ENCODE measurements at places on chromosomes 16 and 17.

GRCh38 chr17:17696085-17696484, 14.8 kb downstream of the RAI1 start:
- no peak for DNase-seq

DNA sequence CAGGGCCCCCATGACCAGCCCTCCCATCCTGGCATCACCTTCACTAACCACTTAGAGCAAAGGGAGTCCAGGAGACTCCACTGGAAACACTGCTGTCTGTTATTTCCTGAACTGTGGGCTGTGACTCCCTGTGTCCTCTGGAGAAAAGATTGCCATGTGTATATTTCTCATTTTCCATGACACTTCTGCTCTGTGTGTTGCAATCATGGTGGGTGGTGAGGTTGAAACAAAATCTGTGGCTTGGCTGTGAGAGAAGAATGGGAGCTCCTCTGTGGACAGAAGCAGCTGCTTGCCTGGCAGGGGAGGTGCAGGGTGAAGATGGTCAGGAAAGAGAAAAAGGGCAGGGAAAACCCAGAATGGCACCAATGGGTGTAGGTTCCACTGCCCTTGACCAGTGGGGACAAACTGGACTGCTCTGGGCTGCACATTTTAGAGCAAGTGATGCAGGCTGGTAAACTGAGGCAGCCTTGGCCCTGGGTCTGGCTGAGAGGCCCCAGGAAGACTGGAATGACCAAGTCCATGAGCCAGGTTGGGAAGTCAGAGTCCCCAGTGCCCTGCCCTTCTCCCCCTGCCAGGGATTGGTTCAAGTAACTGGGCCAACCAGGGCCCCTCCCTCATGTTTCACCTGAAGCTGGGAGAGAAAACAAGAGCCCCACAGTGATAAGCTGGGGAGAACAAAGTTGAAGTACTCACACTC, 314.3 kb downstream of the C16orf95 start:
- DNase-seq: no peak

DNA sequence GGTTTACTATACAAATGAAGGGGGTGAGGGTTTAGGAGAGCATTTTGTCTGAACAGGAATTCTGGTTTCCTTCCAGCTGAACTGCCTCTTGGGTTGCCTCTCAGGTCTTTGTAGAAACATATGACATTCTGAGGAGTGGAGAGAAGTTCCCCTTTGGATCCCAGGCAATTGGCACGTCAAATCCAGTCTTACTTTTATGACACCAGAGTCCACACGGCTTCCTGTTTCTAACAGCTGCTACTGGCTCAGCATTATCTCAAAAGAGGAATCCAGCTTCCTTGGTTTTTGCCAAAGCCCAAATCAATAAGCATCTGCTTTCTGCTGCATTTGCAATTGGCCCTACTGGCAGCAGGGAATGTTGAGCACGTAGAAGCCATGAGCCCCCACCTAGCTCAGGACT, 97.6 kb upstream of the FAM20A start:
- no peak for DNase-seq

GRCh38 chr17:5282642-5283217, 646 bp downstream of the RABEP1 start:
- no peak for DNase-seq

DNA sequence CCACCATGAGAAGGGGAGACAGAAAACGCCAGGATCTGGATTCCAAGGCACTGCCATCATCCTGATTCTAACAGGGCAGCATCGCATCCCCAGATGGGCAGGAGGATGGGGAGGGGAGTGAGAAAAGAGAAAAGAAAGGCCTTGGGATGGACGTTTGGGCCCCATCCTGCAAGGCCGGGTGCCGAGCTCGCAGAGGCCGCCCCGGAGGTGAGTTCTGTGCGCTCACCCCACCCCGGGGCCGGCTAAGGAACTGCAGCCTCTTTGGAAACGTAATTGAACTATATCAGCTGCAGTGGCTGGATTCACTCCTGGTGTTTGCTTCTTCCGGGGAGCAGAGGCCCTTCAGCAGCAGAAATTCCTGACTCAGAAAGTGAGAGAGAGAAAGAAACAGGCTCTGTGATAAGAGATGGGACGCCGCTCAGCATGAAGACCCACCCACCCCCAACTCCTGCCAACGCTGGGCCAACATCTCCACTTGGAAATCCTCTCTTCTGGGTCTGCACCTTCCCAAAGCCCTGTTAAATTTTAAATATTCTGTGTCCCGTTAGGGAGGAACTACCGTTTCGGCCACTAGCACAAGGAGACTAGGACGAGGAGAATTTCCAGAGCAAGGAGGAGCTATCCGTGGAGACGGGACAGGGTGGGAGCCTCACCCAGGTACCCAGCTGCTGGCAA, 8.5 kb upstream of the SSTR2 start:
- peak; percentile 73 for DNase-seq

DNA sequence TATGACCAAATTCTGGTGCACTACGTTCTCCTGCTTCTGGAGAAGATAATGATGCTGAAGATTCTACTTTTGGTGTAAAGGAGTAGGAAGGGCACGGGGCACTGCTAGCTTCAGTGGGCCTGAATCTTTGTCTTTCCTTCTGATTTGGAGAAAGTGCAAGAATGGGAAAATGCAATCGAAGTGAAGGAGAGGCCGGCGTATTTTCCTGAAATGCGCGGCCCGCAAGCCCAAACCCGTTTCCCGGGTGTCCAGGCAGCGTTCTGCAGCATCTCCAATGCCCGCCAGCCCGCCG, 372 bp upstream of the NDE1 start:
- no peak for DNase-seq

DNA sequence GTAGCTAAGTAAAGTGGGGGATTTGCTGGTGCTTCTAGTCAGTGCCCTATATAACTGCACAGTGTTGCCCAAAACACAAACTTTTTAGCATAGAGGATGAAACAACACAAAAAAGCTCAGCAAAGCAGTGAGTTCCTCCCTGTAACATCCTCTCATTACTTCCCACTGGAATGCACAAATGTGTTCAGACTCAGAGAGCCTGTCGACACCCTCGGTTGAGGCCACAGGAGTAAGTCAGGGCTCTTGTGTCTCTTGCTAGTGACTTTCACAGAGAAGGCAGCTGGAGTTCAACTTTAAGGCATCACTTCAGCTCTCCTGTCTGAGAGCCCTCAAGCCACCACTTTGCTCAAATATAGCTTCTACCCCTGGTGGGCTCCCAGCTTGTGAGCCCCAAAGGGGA, 107.2 kb upstream of the NETO2 start:
- DNase-seq: no peak

DNA sequence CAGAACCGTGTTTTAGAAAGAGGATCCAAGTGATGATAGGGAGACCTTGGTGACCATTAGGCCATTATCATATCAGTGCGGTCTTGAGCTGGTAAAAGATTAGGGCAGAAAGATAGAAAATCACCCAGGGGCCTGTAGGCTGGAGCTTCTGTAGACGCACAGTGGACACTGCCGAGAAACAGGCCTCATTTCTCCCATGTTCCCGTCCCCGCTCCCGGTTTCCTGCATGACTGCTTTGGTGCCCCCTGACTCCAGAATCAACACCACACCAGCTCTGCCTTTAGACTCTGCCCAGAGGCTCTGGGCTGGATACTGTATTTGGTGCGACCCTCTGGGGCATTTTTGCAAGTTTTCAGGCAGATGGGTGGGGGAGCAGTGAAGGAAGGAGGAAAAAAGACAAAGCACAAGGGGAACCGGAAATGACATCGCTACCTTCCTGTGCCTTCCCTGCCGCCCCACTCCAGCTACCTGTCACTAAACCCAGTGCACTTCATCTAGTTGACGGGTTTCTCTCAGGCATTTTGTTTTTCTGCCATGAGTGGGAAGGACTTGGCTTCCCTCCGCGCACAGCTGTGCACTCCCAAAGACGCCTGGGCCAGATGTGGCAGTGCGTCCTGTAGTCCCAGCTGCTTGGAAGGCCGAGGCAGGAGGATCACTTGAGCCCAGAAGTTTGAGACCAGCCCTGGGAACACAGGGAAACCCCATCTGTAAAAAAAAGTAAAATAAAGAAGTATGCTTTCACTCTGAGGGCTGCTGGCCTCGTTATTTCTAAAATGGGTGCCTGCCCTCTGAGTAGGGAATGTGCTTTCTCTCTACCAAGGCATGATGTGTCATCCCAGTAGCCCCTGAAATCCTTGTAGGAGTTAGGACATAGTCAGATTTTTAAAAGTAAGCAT, 214.1 kb downstream of the RPTOR start:
- DNase-seq: no peak

- no peak for DNase-seq
Observed at GRCh38 chr17:51071556-51071955, 49.1 kb downstream of the SPAG9 start.

- peak; percentile 54 for DNase-seq
Observed at GRCh38 chr16:48613061-48613957, 3.3 kb upstream of the N4BP1 start.

GRCh38 chr16:88428156-88428555, 24.9 kb upstream of the ZFPM1 start:
- DNase-seq: no peak

DNA sequence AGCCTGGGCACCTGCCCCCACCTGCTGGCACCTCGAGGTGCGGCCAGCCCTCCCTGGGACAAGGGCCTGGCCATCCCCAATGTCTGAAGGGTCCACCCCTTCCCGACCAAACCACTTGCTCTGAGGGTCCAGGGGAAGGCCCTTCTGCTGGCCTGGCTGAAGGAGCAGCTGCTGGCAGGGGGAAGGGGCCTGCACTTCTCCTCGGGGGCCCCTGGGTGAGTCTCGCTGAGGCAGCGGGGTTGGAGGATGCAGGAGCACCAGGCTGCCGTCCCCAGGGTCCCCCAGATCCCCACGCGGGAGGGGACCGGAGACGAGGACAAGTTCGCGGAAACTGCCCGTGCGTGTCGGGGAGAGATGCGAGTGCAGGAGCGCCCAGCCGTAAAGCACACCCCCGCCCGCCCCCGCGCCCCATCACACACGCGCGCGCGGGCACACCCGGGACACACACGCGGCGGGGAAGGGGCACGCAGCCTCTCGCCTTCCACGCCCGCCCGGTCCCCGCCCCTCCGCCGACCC, 725 bp upstream of the CACNA1H start:
- DNase-seq: peak; percentile 63

- DNase-seq: no peak
Observed at GRCh38 chr17:31373150-31374093, 18.1 kb upstream of the RAB11FIP4 start.

- DNase-seq: no peak
Observed at GRCh38 chr17:9237661-9238301, 216.5 kb downstream of the NTN1 start.

DNA sequence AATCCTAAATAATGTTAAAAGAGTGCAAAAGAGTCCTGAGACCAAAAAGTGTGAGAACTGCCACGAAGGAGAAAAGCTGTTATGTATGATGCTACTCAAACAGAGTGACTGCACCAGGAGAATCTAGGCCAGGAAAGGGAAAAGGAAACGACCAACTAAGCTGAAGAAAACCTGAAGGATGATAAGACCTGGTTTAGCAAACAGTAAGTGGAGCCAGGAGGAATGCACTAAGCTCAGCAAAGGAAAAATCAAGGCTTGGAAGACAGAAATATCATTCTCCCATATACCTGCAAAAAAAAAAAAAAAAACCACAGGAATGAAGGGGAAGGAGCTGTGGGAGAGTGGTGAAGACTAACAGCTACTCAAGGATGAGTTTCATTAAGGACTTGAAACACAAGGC, 21.1 kb downstream of the CMC2 start:
- no peak for DNase-seq

DNA sequence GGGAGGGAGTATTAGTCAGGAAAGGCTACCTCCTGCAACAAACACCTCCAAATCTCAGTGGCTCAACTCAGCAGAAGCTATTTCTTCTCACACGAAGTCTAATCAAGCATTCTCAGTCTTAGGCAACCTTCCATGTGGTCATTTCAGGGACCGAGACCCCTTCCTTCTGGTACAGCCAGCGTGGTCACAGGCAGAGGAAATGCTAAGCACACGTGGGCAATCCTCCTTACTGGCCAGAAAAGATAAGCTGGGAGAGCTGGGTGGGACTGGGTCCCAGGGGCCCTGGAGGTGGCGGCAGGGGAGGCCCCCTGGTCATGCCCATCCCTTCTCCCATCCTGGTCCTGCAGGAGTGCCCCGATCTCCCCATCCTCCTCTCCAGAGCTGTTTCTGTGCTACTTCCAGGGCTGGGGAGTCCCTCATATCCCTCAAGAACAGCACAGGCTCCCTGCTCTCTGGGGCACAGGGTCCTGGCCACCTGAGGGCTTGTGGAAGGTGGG, 5.7 kb upstream of the CX3CL1 start:
- no peak for DNase-seq

DNA sequence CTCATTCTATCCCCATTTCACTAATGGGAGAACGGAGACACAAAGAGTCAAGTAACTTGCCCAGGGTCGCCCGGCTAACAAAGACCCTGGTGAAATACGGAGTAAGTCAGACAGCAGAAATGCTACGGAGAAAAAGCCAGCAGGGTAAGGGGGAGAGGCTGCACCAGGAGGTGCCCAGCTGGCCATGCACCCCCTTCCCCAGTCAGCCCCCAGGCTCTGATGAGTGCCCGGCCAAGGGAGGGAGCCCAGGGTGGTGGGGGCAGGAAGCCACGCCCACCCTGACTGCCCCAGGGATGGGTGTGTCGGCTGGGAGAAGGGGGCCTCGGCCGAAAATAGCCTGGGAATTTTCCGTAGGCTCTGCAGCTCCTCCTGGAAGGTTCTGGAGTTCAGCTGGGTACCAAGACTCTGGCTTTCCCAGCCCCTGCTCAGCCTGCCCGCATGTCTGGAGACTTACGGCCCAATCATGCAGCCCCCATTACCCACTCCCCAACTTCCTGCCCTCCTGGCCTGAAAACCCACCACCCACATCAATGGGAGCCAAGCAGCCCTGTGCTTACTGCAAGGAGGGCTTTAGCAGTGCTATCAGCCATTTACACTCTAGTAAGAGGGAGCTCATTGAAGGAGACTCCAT, 4.2 kb downstream of the CARHSP1 start:
- no peak for DNase-seq

DNA sequence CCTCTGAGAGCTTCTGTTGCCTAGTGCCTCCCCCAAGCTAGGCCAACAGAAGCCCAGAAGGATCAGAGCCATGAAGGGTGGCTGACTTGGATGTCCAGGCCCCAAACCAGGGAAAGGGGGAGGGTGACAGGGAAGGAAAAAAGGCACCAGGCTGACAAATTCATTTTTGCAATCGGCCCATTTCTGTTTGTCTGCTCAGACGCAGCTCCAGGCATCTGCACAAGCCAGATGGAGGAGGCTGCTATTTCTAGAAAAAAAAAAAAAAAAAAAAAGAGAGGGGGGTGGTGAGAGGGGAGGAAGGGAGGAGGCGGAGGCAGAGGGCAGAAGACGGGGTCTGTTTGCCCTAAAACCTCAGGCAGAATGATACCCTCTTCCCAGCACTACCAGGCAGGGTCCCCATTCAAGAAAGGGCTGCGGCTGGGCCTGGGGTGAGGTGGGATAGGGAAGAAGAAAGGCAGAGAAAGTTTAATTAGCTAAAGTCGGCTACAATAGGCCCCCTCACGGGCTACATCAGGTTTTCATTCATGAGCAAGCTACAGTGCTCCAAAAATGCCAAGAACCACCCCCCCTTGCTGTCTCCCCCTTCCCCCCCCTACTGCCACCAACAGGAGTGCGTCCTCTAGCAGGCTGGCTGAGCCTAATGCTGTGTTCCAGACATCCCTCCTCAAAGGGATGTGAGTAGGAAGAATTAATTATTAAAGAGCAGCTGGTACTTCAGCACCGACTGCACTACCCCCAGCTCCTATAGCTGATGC, 2.4 kb downstream of the HDAC5 start:
- DNase-seq: no peak

Measured in activated T-cell treated with anti-CD3 and anti-CD28 coated beads, Interleukin-2, amount 50 U/mL, for 24 hours (primary cell).